NCI-H226 (cell line): ENCODE measurements at places on chromosomes 12 and 14.

GRCh38 chr14:36510874-36511273, 9.2 kb downstream of the NKX2-1 start:
- no peak for DNase-seq

DNA sequence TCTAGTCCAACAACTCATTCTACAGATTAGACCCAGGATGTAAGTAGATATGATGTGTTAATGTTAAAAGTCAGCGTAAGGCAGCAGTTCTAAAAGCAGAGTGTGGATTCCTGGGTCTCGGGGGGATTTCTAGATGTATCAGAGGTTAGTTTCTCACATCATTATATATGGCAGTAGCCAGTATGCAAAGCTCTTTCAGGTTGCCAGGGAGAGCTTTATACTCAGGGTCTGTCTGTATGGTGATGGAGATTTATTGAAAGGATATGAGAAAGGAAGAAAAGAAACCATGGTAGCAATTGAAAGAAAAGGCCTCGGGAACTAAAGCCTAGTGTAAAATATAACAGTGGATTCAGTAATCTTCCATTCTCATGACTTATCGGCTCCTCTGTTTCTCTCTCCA, 26.2 kb upstream of the PAWR start:
- DNase-seq = no peak

- no peak for DNase-seq
These were observed 50.9 kb upstream of the TRAF3 start for GRCh38 chr14:102726191-102726949.

DNA sequence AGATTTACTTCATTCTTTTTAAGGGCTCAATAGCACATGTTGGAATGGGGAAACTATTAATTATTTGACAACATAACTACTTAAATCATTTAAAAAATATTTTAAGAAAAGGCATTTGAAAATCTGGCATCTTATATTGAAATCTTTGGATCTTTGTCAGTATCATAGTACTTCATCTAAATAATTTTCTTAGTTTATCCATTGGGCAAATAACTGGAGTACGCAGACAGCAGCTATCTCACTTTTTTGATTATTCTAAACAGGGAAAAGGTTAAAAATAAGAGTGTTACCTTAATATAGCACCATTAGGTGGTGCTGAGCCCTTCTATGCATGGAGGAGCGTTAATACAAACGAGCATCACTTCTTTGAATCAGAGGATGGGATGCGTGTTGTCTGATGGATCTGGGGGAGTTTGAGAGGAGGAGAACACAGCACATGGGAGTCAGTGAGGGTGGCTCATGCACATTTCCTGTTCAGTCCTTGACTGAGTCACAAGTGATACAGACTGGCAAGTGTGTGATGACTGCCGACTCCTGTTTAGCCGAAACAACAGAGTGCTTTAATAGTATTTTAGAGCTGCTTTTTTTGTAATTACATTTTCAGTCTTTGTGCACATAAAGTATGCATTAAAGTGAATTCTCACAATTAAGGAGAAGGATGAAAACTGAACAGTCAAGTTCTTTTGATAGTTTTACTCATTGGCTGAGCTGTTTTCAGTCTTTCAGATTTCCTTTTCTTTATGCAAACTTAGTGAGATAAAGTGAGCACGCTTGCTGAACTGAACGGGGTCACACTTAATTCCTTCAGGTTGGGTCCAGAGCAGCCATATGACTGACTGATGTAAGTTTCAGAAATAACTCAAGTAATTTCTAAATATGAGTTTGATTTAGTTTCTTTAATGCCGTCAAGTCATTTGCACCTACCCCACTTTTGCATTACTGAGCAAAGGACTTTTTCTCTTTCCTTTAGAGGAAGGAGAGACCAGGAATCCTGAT, 92.7 kb downstream of the DIP2B start:
- DNase-seq = peak; percentile 98

DNA sequence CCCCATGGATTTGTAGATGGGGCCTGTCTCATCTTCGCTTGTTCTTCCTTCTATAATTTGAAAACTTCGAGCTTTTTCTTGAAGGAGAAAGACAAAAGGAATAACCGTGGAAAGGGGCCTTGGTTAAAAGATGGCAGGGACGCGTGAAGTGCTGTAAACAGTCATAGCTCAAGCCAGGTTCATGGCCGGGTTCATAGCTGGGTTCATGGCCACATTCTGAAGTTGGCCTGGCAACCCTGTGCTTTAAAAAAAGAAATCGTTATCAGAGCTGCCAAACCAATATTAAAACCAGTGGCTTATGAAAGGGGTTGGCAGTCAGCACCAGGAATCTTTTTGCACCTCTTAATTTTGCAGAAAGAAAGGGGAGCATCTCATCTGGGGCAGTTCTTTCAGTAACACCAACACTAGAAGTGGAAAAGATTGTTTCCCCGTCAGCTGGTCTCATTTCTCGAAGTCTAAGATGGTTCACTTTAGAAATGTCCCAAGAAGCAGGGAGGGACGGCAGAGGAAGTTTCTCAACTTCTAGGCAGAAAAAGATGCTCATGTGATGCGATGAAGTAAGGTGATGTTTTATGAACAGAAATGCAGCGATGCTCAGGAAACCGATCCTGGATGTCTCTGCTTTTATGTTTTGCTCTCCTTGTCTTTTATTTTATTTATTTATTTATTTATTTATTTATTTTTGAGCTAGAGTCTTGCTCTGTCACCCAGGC, 193.1 kb upstream of the TBX3 start:
- DNase-seq = no peak

DNA sequence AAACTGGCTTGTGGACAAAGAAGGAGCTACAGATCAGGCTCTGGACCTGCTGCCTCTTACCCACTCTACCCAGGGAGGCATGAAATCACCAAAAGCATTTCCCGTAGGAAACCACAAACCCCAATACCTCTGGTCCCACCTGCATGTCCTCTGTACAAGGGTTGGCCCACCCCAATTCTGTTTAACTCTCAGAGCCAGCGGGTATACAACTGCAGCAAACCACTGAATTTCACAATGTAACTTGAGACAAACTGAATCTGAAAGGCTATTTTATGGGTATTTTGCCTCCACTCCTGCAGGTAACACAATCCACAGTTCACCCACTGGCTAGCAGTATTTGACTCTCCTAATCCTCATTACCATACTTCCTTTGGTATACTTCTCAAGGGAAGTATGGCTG, 16.5 kb downstream of the SIX1 start:
- no peak for DNase-seq

DNA sequence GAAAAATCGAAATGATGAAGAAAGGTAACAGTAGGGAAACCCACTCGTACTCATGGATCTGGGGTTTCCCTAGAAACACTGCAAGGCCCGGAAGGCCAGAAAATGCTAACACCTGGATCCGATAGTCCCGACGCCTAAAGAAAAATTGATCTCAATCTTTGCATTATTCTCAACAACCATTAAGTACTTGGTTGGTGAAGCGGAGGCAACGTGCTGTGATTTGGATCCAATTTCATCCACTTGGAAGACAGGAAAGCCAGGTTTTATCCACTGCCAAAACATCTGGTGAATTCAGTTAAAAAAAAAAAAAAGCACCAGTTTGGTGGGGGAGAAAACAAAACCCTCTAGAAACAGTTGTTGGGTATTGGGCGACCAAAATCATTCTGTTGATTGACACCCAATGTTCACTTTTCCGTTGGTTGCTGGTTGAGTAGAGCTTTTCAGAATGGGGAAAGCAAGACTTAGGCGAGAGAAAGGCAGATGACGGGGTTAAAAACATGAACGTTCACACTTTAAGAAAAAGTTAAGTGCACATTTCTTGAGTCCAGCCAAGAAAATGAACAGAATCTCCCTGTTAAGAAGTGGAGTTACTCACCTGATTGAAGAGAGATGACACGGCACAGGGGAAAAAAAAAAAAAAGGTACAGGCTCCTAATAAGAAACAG, 41.9 kb upstream of the MED13L start:
- no peak for DNase-seq

- peak; percentile 41 for DNase-seq
These were observed 14.1 kb downstream of the DRAM1 start for GRCh38 chr12:101891462-101891971.

DNA sequence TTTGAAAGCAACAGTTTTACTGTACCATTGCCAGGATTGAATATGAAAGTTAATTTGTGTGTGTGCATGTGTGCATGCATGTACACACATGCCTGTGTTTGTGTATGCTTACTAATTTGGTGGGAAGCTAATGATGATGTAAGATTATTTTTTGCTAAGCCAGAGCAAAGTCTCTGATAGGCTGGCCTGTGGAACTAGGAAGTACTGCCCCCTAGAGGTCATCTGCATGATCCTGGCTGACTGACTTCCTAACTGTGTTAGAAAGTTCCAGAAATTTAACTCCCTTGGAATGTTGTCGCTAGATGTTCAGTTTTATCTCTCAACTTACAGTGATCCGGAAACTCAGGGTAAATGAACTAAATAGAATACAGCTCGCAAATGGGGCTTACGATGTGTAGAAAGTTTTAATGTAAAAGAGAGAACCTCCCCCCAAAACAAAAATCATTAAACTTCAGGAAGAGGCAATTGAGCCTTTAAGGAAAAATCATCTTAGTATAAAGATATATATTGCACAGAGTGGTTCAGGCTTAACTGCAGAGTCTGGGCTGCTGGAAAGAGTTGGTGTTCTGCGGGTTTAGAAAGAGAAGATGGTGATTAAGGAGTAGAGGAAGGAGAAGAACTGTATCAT, 34.3 kb upstream of the SLC38A1 start:
- no peak for DNase-seq

DNA sequence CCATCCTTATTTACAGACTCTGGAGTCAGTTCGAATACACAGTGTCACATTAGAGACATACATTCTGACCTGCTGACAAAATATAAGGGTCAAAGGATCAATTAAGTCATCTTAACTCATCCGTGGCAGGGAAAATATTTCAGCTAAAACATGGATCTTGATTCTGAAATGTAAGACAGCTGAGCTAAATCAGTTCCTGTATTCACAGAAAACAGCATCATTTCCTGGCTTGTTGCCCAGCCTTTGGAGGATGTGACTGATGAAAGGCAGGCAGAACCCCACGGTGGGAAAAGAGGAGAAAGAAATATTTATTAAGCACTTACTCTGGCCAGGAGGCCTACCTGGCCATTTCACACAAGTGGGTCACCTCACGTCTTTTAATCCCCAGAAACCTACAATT, 101.9 kb downstream of the GAS2L3 start:
- peak; percentile 45 for DNase-seq
